ENCODE measurements at places on chromosomes 5 and 9.

DNA sequence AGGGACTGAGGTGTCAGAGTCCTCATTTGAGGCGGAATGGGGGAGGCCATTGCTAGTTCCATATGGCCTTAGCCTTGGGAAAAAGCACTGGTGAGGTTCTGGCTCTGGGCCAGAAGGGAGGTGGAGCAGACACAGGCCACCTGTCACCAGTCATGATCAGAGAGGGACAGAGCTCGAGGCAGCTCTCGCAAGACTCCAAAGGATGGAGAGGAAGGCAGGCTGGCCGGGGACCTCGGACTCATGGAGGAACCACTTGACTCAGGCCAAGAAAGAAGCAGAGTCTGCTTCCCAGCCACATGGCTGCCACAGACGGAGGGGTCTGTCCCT is 29.2 kb upstream of the NSMF start:
- DNase-seq, result peak; percentile 84

GRCh38 chr5:161165998-161166660 is 314.1 kb upstream of the ATP10B start:
- no peak for DNase-seq

- no peak for DNase-seq
These were observed 3.4 kb downstream of the NTMT1 start for GRCh38 chr9:129629251-129629820.

GRCh38 chr9:134268747-134269146 is 57.5 kb upstream of the RXRA start:
- no peak for DNase-seq

DNA sequence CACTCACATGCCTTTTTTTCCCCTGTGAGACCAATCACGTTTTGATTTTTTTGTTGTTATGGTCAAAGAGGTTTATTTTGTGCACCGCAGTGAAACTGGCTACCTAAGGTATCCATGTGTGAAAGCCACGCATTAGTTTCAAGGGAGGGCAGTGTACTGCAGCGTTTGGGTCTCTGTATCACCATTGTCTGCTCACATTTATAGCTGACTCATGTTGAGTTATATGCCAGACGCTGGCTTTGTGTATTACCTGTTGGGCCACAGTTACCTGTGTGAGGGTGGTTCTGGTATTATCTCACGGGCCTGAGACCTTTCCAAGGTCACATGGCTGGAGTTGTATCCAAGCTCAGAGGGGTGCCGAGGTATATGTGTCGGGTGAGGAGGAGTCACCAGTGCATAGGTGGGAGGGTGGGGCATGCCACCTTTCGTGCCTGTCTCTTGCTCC is 75.8 kb downstream of the ARHGAP26 start:
- DNase-seq, result no peak

GRCh38 chr5:139862803-139863202 is 67.2 kb downstream of the PSD2 start:
- no peak for DNase-seq

DNA sequence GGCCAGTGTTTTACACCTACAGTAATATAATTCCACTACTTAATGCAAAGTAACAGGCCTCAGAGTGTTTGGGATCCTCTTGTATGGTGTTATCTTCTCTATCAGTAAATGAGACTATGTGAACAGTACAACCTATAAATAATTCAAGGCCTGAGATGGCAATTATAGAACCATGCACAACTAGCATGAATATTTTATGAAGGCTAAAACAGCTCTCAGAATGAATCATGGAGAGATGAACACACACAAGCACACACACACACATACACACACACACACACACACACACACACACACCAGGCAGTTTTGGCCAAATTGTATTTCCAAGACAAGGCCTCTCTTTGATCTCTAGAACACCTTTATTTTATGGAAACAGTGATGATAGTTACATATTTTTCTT is 224.9 kb downstream of the EBF1 start:
- DNase-seq, result peak; percentile 15

DNA sequence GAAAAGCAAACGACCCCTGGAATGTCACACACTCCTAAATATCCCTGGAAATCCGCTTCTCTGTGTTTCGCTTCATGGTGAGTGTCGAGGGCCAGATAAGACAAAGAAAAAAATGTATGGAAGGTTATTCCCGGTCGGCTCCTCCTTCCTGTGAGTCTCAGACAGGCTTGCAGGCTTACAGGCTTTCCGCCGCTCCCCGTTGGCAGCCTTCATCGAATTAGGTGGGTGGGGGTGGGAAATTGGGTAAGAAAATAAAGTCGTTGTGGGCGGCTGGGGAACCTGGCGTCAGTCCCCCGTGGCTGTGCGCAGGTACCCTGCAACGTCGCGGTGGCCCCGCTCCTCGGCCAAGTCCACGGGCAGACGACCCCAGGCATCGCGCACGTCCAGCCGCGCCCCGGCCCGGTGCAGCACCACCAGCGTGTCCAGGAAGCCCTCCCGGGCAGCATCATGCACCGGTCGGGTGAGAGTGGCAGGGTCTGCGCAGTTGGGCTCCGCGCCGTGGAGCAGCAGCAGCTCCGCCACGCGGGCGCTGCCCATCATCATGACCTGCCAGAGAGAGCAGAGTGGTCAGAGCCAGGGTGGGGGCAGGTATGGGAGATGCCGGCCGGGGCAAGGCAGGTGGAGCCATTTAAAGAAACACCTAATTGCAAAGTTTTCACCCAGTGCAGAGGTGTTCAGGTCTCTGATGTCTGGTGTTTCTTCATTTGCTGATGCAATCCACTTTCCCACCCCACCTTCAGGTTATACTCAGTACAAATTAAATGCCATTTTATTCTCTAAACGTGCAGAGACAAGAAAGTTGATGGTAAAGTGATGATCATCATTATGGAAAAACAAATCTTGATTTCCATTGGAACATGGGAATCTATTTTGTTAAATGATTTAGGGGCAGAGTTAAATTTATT is 3.2 kb downstream of the CDKN2B start:
- DNase-seq, result no peak

DNA sequence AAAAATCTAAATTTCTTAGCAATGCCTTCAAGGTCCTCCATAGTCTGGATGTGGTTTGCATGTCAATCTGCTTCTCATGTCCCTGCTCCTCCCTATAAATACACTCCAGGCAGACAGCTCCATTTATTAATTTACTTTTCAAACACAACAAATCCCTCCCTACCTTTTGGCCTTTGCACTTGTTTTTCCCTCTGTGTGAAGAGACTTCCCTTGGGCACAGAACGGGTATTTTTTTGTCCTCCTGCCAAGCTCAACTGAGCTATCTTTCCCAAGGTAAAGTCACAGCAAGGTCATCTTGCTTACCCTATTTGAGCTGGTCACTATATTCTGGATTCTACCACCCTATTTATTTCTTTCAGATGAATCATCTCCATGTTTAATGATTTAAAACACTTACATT is 159.6 kb upstream of the ANKH start:
- DNase-seq, result no peak

DNA sequence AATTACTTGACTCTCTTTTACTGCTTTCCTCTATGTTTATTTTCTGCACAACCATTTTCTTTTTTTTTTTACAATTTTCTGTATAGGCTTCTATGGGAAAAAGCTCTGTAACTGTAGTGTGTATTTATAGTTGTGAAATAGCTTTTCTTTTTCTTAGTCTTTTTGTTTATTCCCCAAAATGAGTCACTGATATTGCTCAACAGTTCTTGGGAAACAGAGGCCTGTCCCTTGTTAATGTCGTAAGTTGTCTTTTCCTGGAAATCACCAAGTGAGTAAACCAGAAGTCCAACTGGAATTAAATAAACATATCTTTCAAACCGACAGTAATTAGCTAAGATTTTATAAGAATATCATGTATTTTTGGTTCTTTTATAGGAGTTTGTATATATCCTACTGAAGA is 325.1 kb upstream of the PRR16 start:
- DNase-seq, result no peak

DNA sequence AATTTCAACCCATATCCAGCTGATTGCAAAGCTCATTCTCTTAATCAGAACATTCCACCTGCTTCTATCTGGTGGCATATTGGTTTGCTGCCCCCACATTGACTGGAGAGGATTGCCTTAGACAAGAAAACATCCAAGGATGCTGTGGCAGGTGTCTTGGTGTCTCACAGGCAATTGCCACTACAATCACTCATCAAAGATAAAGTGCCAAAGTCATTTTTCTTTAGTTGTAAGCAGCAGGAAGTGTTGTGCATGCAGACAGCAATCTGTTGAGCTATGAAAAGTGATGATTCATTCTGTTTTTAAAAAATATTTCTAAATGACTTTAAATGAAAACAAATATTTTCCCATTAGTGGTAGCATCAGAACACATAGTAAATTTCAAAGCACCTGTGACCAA is 53.9 kb downstream of the CDH6 start:
- no peak for DNase-seq

GRCh38 chr9:122819791-122820489 is 8.4 kb downstream of the PDCL start:
- no peak for DNase-seq

GRCh38 chr5:143606043-143606752 is 202.7 kb upstream of the NR3C1 start:
- no peak for DNase-seq

DNA sequence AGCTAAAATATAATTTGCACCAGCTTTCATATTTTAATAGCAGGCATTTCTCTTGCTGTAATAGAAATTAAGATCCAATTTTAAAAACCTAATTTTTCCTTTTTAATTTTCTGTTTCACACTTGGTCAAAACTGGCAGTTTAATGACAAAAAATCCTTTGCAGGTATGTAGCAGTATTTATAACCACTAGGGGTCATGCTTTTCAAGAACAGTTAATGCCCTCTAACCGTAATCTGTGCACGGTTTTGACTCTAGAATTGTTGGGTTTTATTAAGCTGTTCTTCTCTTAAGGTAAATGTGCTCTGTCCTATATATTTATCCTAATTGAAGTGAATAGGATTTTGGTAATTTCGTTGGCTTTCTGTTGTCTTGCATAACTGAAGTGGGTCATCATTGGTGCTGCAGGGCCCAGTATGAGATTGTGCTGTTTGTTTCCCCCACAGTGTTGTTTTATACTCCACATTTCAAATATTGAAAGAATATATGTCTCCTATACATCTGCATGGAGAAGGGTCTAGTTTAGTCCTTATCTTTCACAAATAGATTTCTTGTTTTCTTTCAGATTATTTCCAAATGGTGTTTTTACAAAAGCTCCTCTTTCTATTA is 107.4 kb downstream of the SCAMP1 start:
- peak; percentile 61 for DNase-seq

GRCh38 chr9:70924380-70924779 is 197.0 kb downstream of the TRPM3 start:
- DNase-seq, result no peak

GRCh38 chr5:89901983-89902382 is 507.6 kb downstream of the CETN3 start:
- no peak for DNase-seq

DNA sequence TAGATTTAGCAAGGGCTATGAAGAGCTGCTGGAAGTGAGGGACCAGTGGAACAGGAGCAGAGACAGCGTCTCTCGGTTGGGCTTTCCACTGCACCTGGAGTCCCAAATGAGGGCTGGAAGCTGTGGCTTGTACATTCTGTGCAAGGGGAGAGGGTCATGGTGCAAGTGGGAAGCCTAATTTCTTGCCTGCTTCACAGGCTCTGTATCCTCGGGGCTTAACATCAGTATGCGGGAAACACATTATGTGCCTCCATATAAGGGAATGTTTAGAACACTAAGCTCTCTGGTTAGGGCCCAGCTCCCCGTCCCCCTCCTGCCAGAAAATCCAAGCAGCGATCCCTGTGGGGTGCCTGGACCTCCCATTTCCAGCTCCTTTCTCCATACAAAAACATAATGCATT is 89.0 kb upstream of the NIPAL4 start:
- no peak for DNase-seq

GRCh38 chr5:161342886-161343285 is 203.6 kb downstream of the GABRB2 start:
- DNase-seq, result no peak
